ENCODE measurements at places on chromosomes 4 and X.

DNA sequence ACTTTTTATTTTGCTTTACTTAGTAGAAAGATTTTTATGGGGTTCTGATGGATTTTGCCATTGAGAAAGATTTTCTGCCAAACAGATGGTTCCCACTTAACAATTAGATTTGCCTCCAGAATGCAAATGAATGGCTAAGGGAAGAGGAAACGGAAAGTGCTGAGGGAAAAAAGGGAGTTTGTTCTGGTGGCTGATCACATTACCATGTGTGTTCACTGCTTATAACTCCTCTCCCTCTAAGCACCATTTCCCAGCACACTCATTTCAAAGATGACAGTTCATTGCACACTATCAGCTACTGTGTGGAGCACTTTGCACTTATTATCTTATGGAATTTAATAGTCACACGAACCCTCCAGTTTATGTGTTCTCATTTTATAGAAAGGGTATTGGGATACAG is 68.0 kb upstream of the GRID2 start:
- no peak for DNase-seq

GRCh38 chr4:168655182-168655581 is 158.3 kb downstream of the PALLD start:
- DNase-seq: no peak

DNA sequence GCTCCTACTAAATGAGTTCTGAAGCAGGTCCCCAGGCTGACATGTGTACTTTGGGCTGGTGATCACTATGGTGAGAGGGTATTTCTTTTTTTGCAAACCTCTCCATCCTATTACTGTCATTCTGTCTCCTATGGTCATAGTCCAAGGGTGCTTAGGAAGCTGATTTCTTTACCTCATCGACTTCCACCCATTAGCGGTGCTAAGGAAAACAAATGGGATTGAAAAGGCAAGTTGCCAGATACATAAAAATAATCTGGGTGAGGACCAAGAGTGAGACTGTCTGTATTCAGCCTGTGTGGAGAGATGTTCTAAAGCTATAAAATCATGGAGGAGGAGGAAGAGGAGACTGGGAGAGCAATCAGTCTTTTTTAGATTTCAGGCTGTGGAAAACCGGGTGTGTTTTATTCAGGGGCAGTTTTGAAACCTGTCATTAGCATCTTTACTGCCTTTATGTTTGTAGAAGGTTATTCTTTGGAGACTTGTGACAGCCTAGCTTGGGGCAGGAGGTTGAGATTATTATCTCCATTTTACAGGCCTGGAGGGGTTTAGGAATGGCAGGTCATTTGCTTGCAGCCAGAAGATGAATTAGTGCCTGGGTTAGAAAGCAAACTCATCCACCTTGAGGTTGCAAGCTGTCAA is 1.9 kb downstream of the TMEM164 start:
- no peak for DNase-seq

GRCh38 chr4:73446336-73446938 is 10.4 kb downstream of the AFP start:
- DNase-seq: peak; percentile 54

DNA sequence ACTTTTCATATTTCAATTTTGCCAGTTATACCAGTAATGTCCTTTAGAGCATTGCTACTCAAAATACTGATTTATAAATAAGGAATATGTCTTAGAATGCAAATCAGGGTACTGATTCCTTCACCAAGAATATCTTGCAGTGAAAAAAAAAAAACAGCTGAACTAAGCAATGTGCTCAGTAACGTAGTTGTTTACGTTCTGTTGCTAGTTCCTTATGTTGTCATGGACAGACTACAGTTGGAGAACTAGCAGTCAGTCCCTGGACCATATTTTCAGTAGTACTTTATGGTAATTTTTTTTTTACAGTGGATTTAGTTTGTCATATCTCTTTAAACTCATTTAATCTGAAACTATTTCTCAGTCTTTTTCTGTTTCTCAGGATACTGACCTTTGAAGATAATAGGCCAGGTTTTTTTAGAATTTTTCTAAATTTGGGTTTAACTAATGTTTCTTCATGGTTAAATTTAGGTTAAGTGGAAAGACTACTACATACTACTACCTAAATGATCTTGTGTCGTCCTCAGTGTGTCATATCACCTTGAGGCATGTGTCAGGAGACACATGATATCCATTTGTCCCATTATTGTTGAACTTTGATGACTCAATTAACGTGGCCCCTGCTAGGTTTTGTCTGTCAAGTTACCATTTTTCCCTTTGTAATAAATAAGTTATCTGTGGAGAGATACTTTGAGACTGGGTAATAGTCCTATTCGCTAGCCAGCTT is 21.0 kb downstream of the SMARCAD1 start:
- DNase-seq: no peak

DNA sequence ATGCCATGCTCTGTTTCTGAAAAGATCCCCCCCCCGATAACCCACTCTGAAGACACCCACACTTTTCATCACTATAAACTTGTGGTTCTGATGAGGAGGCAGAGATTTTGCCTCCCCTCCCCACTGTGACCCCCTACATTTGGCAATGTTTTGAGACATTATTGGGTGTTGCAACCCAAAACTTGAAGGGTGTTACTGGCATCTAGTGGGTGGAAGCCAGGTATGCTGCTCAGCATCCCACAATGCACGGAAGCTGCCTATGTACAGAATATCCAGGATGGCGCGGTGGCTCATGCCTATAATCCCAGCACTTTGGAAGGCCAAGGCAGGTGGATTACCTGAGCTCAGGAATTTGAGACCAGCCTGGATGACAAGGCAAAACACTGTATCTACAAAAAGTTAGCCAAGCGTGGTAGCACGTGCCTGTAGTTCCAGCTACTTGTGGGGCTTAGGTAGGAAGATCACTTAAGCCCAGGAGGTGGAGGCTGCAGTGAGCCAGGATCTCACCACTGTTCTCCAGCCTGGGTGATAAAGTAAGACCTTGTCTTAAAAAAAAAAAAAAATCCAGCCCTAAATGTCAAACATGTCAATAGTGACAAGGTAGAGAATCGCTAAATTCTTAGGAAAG is 87.3 kb downstream of the SCD5 start:
- no peak for DNase-seq

DNA sequence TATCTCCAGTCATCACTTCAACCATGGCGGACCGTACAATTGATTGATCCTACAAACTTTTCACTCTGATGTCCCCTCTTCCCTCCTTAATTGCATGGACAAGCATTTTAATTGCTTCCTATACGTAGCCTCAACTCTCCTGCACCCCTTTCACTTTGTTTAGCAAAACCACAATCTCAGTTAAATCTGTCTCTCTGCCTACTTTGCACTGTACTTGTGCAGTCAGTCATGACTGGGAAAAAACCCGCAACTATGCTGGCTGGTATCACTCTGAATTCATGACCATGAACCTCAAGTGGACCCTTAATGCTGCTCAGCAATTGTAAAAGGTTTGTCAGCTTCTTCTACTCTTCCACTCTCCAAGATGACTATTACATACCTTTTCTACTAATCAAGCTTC is 51.7 kb upstream of the AFF2 start:
- DNase-seq: no peak

DNA sequence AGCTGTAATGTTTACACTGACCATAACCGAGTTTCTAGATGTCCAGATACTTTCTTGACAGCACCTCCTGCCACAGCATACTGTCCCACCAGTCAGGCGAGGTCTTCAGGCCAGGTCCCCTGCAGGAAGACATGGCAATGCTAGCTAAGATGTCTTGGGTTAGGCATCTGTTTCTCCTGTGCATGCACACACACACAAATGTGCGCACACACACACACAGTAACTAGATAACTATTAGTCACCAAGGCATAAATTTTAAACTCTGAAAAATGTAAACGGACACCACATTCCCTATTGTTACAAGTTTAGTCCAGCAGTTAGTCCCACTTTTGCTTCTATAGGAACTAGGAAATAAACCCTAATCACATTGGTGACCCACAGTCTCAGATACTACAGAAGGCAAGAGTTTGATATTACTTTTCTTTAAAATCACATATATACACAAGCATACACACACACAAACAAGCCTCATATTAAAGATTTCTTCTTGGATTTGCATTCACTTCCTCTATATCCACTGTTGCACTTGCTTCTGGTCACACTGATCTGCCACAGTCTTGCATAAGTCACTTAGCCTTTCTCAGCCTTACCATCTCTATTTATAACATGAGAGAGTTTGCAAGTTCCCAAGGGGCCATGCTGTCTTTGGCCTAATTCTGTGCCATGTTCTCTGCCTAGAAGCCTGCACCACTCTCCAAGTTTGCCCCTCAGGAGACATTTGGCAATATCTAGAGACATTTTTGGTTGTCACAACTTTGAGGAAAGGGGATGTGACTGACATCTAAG is 32.2 kb downstream of the IL21 start:
- no peak for DNase-seq

DNA sequence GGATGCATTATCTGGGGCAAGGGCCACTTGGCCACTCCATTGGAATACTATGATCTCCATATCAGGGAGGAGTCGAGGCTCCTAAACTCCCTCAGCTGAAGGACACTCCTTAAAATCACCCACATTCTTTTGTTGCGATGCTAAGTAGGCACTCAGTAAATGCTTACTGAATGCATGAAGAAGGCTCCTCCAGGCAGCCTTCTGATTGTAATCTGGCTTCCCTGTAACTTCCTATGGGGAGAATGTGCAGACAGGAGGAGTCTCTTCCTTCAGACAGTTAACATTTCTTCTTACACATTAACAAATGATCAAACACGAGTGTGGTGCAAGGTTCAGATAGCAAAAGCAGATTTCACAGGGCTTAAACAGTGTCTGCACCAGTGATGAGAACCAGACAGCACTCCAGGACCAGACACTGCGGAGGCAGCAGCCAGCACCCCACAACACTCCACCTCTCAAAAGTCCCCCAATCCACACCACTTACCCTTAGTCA is 21.4 kb upstream of the USO1 start:
- no peak for DNase-seq

DNA sequence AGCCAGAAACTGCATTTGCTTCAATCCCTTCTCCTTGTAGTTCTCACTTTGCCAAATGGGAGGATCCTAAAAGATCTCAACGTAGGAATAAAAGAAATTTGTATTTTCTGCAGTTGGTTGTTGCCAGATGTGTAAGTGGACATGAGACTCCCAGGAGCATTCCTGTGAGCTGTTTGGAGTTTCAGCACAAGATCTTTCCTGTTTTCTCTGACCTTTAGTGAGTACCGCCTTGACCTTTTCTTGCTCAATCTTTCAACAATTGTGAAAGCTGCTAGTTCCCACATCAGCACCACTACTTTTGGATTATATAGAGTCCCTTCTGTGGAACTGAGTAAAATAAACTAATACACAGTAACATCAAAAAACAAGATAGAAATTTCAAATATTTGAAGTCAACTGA is 683.8 kb upstream of the PABPC4L start:
- no peak for DNase-seq

DNA sequence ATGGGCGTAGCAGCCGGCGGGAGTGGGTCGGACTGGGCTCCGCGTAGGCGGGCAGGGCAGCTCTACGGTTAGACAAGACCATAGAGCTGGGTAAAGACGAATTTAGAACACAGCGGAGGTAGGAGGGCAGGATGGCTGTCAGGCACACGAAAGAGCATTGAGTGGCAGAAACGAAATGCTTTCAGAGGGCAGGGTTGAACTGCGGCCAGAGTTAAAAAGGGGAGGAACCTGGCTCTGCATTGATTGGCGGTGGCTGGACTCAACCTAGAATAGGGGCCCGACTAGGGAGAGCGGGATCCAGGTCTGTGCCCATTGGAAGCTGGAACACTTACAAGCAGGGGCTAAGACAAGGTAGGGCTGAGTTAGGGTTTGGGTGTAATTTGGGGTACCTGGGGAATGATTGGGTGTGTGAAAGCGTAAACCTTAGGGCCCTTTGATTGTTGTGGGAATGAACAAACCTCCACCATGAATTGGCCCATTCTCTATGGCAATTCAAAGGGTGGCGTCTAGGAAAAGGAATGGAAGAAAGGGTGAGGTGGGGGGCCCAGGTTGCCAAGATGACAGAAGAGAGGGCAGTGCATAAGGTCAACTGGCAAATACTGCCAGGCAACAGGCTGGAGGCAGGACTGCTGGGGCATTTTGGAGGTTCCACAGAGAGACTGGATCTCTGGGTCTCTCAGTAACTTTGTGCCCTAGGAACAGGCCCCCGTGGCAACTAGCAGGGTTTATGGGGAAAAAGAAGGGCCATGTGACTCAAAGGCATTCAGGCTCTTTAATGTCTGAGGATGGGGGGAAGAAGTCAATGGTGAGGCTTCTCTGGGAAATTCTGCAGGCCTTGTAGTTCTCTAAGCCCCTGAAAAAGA is 911 bp upstream of the ELK1 start:
- DNase-seq: no peak

GRCh38 chrX:51834076-51834475 is 59.3 kb upstream of the MAGED1 start:
- DNase-seq: no peak

DNA sequence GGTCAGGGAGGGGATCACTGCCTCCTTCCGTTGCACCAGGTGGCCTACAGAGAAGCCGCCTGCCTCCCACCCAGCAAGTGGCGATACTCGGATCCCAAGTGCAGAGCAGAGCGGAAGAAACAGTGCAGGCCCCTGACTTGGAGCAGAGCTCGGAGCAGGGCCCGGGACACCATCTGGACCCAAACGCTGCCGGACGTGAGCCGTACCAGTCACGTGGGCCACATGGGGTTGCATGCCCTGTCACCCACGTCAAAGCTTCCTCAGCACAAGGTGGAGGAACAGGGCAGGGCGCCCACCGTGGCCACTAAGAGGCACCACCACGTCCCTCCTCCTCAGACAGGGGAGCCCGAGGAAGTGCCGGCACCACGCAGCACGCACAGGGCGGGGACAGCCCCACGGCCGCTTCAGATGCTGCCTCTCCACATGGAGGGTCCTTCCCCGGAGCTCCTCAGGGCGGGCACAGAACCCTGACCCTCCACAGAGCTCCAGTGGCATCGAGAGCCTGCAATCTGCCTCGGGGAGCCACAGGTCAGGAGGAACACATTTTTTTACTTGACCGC is 18.7 kb downstream of the ZFYVE28 start:
- no peak for DNase-seq

GRCh38 chr4:86895692-86896488 is 3.7 kb upstream of the C4orf36 start:
- no peak for DNase-seq

DNA sequence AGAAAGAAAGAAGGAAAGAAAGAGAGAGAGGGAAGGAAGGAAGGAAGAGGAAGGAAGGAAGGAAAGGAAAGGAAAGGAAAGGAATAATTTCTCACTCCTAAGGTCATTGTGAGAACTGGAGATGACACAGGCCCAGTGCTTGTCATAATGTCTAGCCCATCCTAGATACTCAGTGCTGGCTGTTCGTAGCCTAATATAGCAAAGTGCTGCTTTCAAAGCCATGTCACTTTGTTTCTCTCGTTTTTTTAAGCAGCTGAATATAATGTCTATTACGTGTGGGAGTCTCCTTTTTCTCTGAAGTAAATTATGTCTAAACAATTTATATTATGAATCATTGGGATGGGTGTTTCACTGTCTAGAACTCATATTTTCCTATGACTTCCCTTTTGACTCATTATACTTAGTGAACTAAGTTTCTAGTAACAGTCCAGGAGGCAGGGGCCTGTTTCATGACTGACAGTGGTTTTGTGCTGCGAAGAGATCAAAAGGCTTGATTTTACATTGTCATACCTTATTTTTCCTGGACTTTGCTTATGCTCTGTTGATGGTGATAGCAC is 327.0 kb upstream of the ZFP42 start:
- DNase-seq: no peak

All from hippocampal formation (tissue), 2 donors.